ENCODE measurements at places on chromosomes 5 and 9.

GRCh38 chr9:101995231-101995630, 256.8 kb upstream of the GRIN3A start:
- DNase-seq: no peak

- DNase-seq: peak; percentile 28
Measured at GRCh38 chr5:112419986-112420864, 1.1 kb upstream of the EPB41L4A start.

DNA sequence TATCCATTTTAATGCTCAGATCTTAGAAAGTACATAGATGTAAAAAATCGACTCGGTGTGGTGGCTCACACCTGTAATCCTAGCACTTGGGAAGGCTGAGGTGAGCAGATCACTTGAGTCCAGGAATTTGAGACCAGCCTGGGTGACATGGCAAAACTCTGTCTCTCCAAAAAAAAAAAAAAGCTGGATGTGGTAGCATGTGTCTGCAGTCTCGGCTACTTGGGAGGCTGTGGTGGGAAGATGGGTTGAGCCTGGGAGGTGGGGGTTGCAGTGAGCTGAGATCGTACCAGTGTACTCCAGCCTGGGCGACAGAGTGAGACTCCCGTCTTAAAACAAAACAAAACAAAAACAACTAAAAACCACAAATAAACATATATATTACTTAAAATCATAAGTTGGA, 61.4 kb downstream of the RASA1 start:
- no peak for DNase-seq

GRCh38 chr5:142445266-142445665, 120.4 kb upstream of the SPRY4 start:
- no peak for DNase-seq

- DNase-seq: no peak
Measured at GRCh38 chr5:14112998-14113652, 30.0 kb upstream of the TRIO start.

- DNase-seq: no peak
Measured at GRCh38 chr9:101093620-101094019, 65.1 kb downstream of the PLPPR1 start.

DNA sequence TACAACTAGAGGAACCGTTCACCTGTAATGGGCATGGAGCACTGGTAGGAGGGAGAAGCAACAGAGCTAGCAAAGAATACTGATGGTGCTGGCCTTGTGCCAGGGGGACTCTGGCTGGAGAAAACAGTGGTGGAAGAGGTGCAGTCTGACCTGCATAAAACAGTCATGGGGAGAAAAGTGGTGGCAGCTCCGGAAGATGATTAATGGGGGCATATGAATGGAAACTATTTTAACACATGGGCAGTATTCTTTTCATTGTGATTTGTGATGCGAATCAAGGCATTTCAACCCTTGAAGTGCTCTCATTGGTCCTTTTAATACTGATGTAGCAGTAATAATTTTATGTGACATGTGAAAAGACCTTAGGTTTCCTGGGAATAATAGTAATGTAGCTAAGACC, 219.6 kb downstream of the ADAMTS6 start:
- no peak for DNase-seq

GRCh38 chr5:142527234-142527633, 158.7 kb downstream of the FGF1 start:
- no peak for DNase-seq

- no peak for DNase-seq
Measured at GRCh38 chr9:34125681-34126206, 754 bp downstream of the DCAF12 start.

DNA sequence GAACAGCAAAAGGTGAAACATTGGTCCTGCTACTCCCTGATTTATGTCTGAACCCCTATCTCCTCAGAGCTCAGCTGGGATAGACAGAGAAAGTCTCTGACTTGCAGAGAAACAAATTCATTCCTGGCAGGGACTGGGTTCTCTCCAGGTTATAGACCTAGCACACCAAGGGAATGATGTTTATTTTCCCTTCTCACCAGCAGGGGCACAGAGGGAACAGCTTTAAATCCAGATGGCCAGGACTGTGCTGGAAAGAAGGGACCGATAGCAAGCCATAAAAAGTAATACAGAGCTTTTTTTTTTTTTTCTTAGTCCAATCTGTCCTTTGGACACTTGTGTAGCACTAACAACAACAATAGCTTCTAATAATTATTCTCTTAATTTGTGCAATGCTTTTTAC, 141.1 kb upstream of the C9orf72 start:
- no peak for DNase-seq

- DNase-seq: no peak
Measured at GRCh38 chr5:154367101-154367500, 78.7 kb upstream of the SAP30L start.

GRCh38 chr5:33701251-33701650, 190.5 kb downstream of the ADAMTS12 start:
- DNase-seq: no peak
